ENCODE measurements at places on chromosomes 2 and 18.

DNA sequence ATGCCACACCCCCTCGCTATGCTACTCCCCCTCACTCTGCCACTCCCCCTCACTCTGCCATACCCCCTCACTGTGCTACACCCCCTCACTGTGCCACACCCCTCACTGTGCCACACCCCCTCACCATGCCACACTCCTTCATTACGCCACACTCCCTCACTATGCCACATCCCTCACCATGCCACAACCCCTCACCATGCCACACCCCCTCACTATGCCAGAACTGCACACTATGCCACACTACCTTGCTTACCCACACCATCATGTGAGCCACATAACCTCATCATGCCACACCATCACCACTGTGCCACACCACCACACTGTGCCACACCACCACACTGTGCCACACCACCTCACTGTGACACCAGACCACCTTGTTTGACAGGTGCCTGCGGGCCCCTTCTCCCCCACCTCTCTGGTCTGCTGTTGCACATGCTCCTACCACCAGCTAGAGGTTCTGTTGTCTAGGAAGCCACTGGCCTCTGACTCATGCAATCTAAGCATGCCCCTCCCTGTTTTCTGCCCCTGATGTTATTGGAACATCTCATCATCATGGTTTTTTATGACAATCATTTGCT is 22.0 kb downstream of the MARCHF4 start:
- no peak for DNase-seq

DNA sequence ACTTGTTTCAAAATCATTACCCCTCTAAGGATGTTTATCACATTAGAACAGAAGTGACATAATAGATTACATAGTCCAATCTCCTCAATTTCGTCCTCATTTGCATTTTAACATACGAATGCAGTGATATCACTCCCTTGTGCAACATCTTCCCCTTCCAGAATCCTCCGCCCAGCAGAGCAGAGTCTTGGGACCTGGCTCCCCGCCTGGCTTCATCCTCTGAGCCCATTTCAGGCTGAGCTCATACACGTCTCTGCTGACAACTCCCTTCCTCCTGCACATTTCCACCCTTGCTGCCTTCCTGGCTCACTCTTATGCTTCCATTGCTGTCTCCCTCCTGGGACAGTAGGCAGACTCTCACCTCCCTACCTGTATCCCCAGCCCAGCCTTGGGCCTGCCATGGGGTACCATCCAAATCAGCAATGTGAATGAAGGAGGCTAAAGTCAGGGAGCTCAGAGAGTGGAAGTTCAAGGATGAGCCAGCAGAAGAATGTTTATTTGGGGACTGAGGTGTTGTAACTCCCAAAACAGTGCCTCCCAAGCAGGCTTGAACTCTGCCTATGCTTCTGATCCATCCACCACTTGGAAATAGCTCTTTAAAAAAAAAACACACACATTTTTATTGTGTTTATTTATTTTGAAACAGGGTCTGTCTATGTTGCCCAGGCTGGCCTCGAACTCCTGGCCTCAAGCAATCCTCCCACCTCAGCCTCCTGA is 165.2 kb downstream of the TMEM200C start:
- no peak for DNase-seq

DNA sequence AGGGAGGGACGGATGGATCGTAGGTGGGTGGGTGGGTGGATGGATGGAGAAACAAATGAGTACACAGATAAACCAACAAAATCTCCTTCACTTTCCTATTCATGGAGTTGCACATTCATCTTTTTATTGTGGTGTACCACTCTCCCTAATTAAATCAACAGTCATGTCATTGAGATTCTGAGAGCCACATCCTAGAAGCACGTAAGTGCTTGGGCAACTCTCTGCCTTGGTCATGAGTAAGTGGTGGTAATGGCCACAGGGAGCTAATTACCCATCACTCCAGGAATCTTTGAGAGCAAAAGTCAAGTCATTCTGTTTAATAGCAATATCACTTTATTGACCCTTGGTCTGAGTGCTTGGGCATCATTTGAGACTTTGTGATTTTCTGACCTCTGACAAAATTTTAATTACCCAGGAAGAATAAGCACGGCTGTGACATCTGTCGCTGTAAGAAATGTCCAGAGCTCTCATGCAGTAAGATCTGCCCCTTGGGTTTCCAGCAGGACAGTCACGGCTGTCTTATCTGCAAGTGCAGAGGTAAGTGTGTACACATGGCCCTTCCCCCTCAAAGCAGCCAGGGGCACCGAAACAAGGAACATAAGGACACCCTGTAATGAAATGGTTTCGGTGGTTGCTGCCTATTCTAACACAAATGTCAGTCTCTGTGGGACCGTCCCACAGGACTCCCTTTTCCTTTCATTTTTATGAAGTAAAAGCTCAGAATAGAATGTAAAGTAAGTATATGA is 85.9 kb downstream of the FEZ2 start:
- DNase-seq = no peak

GRCh38 chr18:31497836-31498573 is at the start of gene DSG2:
Gene DSG2 (plus strand): TSS chr18:31498177. CDS start chr18:31498252, 75 bp downstream.
- no peak for DNase-seq

GRCh38 chr18:44915661-44916060 is 235.0 kb downstream of the SETBP1 start:
- no peak for DNase-seq

All from activated T-helper 1 cell treated with anti-CD3 and anti-CD28 coated beads, Interleukin-2, amount 50 U/mL, for 16 hours (primary cell).